Stimulated activated naive CD4-positive, alpha-beta T cell (primary cell): ENCODE measurements at places on chromosomes 6 and 20.

GRCh38 chr6:15475872-15476271 is 187.0 kb downstream of the DTNBP1 start:
- DNase-seq: no peak

- DNase-seq: no peak
These were observed 42.7 kb upstream of the NHSL1 start for GRCh38 chr6:138541823-138542481.

GRCh38 chr20:12762725-12763124 is 246.0 kb upstream of the SPTLC3 start:
- no peak for DNase-seq

DNA sequence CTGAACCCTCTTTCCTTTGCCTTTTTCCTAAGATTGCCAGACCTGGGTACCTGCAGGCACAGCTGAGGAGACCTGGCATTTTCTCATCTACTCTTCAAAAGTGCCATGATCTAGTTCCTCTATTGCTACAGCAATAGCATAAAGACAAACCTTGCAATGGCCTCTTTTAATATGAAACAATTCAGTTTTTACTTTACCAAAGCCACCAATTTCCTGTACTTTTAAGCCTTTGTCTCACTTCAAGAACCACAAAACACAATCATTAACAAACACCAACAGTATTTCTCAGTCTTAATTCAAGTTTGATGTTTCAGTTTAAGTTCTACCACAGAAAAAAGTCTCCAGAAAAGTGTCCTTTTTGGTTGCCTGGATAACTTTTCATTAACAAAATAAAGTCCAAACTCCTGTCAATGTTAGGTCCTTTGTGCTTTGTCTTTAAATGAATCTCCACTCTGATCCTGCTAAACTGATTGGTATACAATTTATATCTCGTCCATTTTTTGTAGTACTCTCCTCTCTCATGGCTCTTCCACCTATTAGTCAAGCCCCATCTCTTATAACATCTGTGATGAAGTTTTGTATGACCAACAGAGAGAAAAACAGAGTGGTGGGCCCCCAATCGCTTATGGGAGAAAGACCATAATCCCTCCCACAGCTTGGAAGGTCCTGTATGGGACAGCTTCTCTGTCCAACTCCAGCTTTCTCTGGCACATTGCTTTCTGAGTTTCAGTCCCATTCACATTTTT is 50.5 kb upstream of the THEMIS start:
- DNase-seq: peak; percentile 72

DNA sequence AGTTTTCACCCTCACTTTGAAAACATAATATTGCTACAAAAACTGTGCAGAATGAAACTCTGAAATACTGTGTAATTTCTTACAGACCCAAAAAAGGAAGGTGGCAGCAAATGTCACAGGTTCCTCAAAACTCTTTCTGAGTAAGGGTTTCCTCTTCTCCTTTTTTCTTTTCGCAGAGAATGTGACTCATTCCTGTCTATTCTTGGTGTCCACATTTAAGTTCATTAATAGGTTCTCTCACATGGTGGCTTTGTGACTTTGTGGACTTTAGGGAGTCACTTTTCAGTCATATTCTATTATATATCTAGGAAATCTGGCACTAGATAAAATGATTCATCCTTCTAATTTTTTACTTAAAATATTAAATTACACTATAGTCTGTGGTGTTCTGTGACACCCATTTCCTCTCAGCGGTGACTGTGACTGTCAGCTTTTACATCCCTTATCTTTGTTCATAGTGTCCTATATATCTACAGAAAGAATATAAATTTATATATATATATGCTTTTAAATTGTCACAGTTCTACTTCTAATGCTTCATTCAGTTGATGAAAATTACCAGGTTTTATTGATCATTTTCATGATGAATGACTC is 126.8 kb upstream of the HCRTR2 start:
- DNase-seq: no peak

DNA sequence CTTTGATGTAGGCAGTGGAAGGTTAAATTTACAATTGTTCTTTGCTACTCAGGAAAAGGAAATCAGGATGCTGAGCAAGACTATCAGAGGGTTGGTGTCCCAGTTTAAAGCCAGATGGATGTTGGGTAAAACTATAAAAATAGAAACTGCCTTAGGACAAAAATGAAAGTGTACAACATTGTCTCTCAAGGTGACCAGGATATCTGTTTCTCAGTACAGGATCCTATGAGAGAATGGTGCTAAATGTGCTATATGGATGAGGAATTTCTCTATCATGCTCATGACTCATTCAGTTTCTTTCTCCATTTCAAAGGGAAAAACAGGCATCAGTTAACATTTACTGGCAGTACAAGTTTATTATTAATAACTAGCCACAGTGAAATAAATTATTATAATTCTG is 534.2 kb upstream of the GJE1 start:
- DNase-seq: no peak

DNA sequence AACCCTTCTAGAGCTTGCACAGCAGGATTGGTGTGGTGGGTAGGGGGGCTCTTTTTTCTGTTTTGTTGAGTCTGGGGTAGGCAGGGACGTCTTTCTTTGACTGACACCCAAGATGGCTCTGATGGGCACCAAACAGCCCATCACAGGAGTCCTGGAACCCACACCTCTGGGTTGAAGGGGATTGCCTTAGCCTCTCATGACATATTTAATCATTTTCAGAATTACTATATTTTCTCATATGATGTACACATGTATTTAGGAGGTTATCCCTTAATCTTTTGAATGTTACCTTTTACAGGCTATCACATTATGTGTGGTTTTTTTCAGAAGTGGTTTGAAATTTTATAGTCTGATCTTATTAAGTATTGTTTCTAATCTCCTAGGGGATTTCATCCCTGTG is 64.6 kb downstream of the RPP40 start:
- DNase-seq: no peak

- DNase-seq: no peak
These were observed 301.5 kb upstream of the CDH4 start for GRCh38 chr20:60950561-60950960.

GRCh38 chr6:105642708-105643107 is 239.8 kb upstream of the PREP start:
- DNase-seq: no peak

DNA sequence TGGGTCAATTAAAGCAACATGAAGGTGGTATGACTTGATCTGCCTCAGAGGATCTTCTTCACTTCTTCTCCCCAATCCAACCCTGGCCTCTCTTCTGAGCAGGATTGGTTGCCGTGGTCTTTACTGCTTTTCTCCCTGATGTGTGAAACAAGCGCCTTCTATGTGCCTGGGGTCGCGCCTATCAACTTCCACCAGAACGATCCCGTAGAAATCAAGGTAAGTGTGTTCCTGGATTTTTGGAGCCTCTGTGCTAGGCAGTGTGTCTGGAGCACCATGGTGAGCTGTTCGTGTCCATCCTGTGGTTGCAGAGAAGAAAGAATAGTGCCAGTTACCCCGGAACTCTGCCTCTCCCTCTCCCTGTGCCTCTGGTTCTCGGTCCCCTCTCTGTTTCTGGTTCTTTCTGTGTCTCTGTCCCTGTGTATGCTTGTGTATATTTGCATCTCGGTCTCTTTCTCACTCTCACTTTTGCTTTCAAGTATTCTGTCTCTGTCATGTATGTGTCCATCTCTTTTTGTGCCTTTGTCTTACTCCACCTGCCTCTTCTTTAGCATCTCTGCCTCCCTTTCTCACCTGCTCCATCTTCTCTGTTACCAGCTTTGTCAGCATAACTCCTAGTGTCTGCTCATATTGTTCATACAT is 23.5 kb downstream of the TM9SF4 start:
- DNase-seq: no peak
